Effector memory CD8-positive, alpha-beta T cell (primary cell): ENCODE measurements at places on chromosomes 1 and 21.

- H3K27ac ChIP-seq: peak overlapping the region; percentile 87
- peaks cover 15% of the 10 kb centered on the region for H3K36me3 ChIP-seq
Measured at GRCh38 chr1:61053712-61054600, 28.4 kb upstream of the NFIA start.

GRCh38 chr1:180365039-180365438 lies 135.0 kb downstream of the LHX4 start:
- no peak overlapping the region for H3K27ac ChIP-seq
- no peak overlapping the region for H3K4me3 ChIP-seq
- H3K4me1 ChIP-seq: peaks cover 5% of the 10 kb centered on the region

GRCh38 chr1:114015075-114015474 lies 35.8 kb downstream of the OLFML3 start:
- H3K27me3 ChIP-seq: peaks cover 6% of the 10 kb centered on the region
- H3K4me3 ChIP-seq: no peak overlapping the region
- no peak overlapping the region for H3K27ac ChIP-seq

GRCh38 chr1:219476116-219476515 lies 136.8 kb downstream of the ZC3H11B start:
- H3K4me1 ChIP-seq: no peaks in the 10 kb centered on the region
- no peak overlapping the region for H3K4me3 ChIP-seq
- no peaks in the 10 kb centered on the region for H3K27me3 ChIP-seq
- no peak overlapping the region for H3K27ac ChIP-seq
- DNase-seq: no peak

- H3K36me3 ChIP-seq: no peaks in the 10 kb centered on the region
- no peak overlapping the region for H3K27ac ChIP-seq
- no peak overlapping the region for H3K4me3 ChIP-seq
- no peak for DNase-seq
- no peaks in the 10 kb centered on the region for H3K4me1 ChIP-seq
Measured at GRCh38 chr1:99347041-99347684, 82.9 kb downstream of the PLPPR4 start.

GRCh38 chr1:221663321-221663720 lies 78.6 kb downstream of the DUSP10 start:
- no peak overlapping the region for H3K4me3 ChIP-seq
- DNase-seq: no peak
- no peaks in the 10 kb centered on the region for H3K4me1 ChIP-seq
- H3K27ac ChIP-seq: no peak overlapping the region
- peaks cover 11% of the 10 kb centered on the region for H3K27me3 ChIP-seq

DNA sequence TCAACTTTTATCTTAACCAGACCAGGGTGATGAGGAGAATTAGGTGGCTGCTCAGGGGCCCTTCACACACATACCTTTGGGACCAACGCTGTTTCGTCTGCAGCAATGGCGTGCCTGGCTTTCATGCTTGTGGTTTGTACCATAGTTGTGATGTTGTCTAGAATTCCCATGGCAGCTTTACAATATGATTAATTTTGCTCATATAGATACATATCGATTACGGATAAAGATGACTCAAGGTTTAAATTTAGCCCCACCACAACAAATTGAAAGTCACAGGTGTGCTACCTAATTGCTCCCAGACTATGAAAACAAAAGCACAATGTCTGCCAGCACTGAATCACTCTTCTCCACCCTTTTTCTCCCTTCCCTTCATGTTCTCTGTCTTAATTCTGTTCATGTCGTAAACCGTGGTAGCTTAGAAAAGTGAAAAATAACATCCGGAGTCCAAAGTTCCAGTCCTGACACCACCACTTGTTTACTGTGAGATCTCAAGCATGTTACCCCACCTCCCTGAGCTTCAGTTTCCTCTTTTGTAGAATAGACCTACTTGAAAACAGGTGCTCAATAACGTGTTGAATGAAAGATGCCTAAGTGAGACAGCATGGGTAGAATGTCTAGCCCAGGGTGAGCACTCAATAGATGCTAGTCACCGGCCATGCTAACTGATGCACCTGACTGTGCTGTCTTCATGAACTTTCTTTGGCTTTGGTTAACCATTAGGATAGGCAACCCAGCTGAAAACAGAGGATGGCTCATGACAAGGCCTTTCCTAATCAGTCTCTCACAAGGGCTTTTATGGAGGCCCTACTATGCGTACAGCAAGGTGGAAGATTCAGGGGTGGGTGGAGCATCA lies 22.1 kb upstream of the JUN start:
- H3K36me3 ChIP-seq: no peaks in the 10 kb centered on the region
- DNase-seq: no peak
- no peaks in the 10 kb centered on the region for H3K27me3 ChIP-seq
- H3K27ac ChIP-seq: no peak overlapping the region
- peaks cover 4% of the 10 kb centered on the region for H3K4me1 ChIP-seq

GRCh38 chr21:31489726-31490125 lies 145.7 kb upstream of the TIAM1 start:
- no peak overlapping the region for H3K4me3 ChIP-seq
- no peaks in the 10 kb centered on the region for H3K4me1 ChIP-seq
- no peak overlapping the region for H3K27ac ChIP-seq
- H3K36me3 ChIP-seq: peaks cover 3% of the 10 kb centered on the region

DNA sequence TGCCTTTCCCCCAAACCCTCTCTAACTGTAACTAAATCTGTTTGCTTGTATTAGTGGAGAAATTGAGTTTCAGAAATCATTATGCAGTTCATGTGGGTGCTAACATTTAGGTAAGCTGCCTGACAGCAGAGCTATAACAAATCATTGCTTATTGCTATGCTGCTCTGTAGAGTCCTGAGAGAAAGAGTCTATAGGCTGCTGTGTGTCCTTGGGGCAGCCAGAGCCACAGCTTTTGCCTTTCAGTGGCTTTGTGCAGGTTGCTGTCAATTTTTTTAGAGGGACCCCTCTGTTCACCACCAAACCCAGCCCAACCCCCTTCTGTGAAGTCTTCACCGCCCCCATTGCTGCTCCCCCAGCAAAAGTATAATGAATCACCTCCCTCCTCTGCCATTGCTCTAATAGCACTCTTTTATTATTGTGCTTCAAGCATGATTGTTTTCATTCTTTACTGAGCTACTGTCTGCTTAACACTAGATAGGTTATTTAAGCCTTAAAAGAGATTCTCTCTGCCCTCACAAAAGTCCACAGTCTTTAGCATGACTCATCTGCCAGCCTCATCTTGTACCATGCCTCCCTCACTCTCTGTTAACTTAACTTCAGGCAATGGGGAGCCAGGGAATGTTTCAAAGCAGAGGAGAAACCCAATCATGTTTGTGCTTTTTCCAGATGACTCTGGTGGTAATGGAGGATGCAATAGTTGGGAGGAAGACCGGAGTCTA lies 38.6 kb downstream of the DIRAS3 start:
- H3K4me1 ChIP-seq: no peaks in the 10 kb centered on the region
- H3K36me3 ChIP-seq: peaks cover 2% of the 10 kb centered on the region

GRCh38 chr21:33984021-33984481 lies 68.4 kb upstream of the ATP5PO start:
- H3K27ac ChIP-seq: peak overlapping the region; percentile 81
- no peak for DNase-seq
- H3K4me3 ChIP-seq: no peak overlapping the region
- peaks cover 28% of the 10 kb centered on the region for H3K4me1 ChIP-seq
- peaks cover 4% of the 10 kb centered on the region for H3K36me3 ChIP-seq

DNA sequence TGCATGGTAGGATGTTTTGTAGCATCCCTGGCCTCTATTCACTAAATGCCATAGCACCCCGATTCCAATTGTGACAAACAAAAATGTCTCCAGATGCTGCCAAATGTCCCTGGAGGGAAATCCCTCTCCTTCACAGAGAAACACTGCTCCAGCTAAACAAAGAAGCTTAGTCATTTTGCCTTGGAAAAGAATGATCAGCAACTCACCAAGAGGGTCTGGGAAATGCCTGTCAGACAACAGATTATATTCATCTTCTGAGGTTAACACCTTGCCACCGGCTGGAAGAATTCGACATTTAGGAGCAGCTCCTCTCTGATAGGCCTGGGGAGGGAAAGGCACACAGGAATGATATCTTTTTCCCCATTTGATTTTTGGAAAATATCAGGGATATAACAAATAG lies 84.4 kb downstream of the NIBAN1 start:
- H3K27ac ChIP-seq: peak overlapping the region; percentile 100
- no peaks in the 10 kb centered on the region for H3K27me3 ChIP-seq
- peaks cover 15% of the 10 kb centered on the region for H3K36me3 ChIP-seq
- DNase-seq: no peak
- H3K4me3 ChIP-seq: peak overlapping the region; percentile 75
- peaks cover 66% of the 10 kb centered on the region for H3K4me1 ChIP-seq

DNA sequence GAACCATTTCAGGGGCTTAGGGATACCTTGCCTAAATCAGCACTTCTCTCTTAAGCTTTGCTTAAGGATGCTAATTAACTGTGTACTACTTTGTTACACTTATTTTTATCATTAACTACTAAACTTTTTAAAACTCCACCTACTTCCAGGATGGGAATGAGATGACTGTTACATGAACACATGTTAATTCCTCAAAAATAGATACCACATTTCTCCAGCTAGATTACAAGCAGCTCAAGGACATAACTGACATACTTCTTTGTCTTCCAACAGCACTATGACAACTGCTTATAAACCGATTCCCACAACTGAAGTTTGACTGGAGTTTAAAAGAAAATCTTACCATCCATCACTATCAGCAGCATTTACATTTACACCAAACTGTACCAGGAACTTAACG lies 53.7 kb downstream of the TP53BP2 start:
- H3K27ac ChIP-seq: no peak overlapping the region
- H3K4me1 ChIP-seq: no peaks in the 10 kb centered on the region

GRCh38 chr1:116855191-116855619 lies 54.5 kb upstream of the PTGFRN start:
- peaks cover 9% of the 10 kb centered on the region for H3K4me1 ChIP-seq
- H3K4me3 ChIP-seq: no peak overlapping the region
- DNase-seq: no peak

DNA sequence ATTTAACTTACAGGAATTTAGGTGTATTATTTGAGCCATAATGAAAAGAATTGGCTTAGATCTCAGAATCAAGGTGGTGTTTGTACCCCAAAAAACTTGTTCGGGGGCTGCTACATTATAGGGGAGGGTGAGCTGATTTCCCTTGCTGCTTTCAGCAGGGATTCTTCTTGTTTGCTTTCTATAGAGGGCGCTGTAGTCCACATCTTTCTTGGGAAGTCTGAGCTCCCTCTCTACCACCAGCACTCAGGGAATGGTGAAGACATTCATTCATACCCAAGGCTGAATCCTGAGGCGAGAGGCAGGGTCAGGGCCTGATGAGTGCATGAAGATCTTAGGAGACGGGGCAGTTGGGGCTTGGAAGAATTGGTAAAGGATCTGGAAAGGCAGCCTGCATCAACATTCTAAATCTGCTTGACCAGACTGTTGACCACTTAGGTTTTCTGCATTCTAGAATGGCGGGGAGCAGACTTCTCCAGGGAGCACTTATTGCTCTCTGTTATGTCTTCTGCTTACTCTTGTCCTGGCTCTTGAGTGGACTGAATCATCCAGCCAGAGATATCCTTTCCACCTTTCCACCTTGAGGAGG lies 18.9 kb downstream of the SPATA46 start:
- H3K4me3 ChIP-seq: no peak overlapping the region
- no peaks in the 10 kb centered on the region for H3K36me3 ChIP-seq
- H3K27me3 ChIP-seq: peaks cover 47% of the 10 kb centered on the region
- no peak for DNase-seq
- H3K4me1 ChIP-seq: no peaks in the 10 kb centered on the region

DNA sequence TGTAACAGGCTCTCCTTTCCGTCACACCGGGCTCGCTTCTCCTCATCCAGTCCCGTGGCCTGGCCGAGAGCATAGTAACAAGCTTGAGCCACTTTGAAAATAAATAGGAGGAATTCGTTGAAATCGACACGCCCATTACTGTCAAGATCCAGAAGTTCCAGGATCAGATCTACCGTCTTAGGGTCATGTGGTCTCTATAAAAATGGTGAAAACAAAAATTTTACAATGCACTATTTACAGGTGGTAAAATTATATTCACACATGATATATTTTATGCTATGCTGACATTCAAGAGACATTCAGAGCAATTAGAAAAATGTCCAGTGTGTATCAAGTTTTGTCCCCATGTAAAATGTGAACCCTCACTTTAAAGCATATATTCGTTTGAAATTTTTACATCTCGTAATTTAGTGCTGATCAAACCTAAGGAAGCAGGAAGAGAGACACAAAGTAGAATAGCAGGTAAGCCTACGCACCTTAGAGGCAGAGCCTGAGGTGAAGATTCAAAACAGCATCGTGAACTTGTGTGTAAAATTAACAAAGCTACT lies 2.3 kb downstream of the TCHH start:
- no peaks in the 10 kb centered on the region for H3K36me3 ChIP-seq
- peaks cover 14% of the 10 kb centered on the region for H3K27me3 ChIP-seq
- no peaks in the 10 kb centered on the region for H3K4me1 ChIP-seq
- H3K4me3 ChIP-seq: no peak overlapping the region

GRCh38 chr21:44874497-44875315 lies 1.2 kb upstream of the PTTG1IP start:
- H3K27ac ChIP-seq: peak overlapping the region; percentile 97
- peaks cover 27% of the 10 kb centered on the region for H3K36me3 ChIP-seq
- H3K4me3 ChIP-seq: peak overlapping the region; percentile 96
- H3K27me3 ChIP-seq: no peaks in the 10 kb centered on the region

- DNase-seq: no peak
- H3K4me3 ChIP-seq: no peak overlapping the region
- no peaks in the 10 kb centered on the region for H3K36me3 ChIP-seq
- no peak overlapping the region for H3K27ac ChIP-seq
Measured at GRCh38 chr1:162444903-162445302, 33.0 kb upstream of the SH2D1B start.

- no peaks in the 10 kb centered on the region for H3K27me3 ChIP-seq
- H3K4me3 ChIP-seq: no peak overlapping the region
- peaks cover 24% of the 10 kb centered on the region for H3K4me1 ChIP-seq
- H3K36me3 ChIP-seq: no peaks in the 10 kb centered on the region
- peak overlapping the region; percentile 69 for H3K27ac ChIP-seq
- DNase-seq: no peak
Measured at GRCh38 chr1:234840253-234840652, 230.3 kb upstream of the IRF2BP2 start.

GRCh38 chr1:213429642-213430041 lies 378.6 kb downstream of the RPS6KC1 start:
- no peak for DNase-seq
- no peak overlapping the region for H3K27ac ChIP-seq
- H3K4me1 ChIP-seq: no peaks in the 10 kb centered on the region
- peaks cover 8% of the 10 kb centered on the region for H3K27me3 ChIP-seq

GRCh38 chr1:7646981-7647901 lies 123.9 kb upstream of the VAMP3 start:
- H3K4me1 ChIP-seq: peaks cover 2% of the 10 kb centered on the region
- no peak overlapping the region for H3K4me3 ChIP-seq
- peak; percentile 62 for DNase-seq
- H3K27me3 ChIP-seq: peaks cover 14% of the 10 kb centered on the region
- no peaks in the 10 kb centered on the region for H3K36me3 ChIP-seq
- no peak overlapping the region for H3K27ac ChIP-seq

DNA sequence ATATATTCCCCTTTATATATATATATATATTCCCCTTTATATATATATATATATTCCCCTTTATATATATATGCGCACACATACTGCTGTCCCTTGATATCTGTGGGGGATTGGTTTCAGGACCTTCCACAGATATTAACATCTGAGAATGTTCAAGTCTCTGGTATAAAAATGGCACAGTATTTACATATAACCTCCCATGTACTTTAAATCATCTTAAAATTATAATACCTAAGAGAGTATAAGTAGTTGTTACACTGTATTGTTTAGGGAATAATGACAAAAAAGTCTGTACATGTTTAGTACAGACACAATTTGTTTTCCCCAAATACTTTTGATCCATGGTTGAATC lies 45.8 kb downstream of the NR5A2 start:
- H3K27ac ChIP-seq: no peak overlapping the region
- H3K4me3 ChIP-seq: no peak overlapping the region
- H3K36me3 ChIP-seq: no peaks in the 10 kb centered on the region
- peaks cover 10% of the 10 kb centered on the region for H3K4me1 ChIP-seq
- DNase-seq: no peak
